ACHN (cell line): ENCODE measurements at places on chromosomes 12 and 14.

GRCh38 chr14:31657917-31658316, 96.7 kb downstream of the NUBPL start:
- no peak for DNase-seq

DNA sequence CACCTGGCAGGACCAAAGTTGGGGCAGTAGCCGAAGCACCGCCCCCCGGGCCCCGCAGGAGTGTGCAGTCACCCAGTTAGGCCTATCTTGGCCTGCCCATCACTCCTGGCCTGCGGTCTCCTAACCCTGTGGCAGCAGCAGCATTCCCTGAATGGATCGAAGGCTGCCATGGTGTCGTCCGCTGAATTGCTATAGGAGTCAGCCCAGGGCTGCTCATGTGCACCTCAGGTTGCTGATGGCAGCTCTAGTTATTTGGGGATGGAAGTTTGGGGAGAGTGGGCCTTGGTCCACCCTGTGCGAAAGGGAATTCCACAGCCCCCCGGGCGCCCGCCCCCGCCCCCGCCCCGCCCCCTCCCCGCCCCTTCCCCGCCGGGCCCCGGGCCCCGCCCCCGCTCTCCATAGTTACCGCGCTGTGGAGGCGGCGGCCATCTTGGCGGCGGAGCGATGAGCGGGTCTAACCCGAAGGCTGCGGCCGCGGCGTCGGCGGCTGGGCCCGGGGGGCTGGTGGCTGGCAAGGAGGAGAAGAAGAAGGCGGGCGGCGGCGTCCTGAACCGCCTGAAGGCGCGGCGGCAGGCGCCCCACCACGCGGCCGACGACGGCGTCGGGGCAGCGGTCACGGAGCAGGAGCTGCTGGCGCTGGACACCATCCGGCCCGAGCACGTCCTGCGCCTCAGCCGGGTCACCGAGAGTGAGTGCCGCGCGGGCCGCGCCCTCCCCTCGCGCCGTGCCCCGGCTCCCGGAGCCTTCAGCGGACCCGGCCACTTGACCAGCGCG, at the start of gene UNC119B:
Gene UNC119B (plus strand): TSS at position 428 of the 774 bp plus-strand sequence. CDS start 17 bp downstream, at position 445.
- peak; percentile 72 for DNase-seq

- DNase-seq, result no peak
These were observed 867 bp downstream of the C12orf42 start for GRCh38 chr12:103494734-103495468.

DNA sequence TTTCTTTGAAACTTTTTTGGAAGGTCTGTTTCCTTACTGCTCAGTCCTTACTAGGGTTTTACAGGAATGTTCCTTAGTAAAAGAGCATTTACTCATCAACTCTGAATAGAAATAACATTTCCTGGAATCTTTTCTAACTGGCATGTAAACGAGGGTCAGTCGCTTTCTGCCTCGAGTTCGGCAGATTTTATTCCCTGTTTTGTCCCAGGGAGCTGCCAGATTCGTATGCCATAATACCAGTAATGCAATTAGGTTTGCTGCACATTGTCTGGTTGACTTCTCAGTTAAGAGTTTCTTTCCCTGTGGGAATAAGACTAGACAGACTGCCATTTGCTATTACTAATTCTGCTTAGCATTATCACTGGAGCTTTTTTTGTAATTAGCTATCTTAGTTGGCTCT, 91.9 kb downstream of the VRK1 start:
- no peak for DNase-seq

- no peak for DNase-seq
These were observed 135.1 kb downstream of the MON2 start for GRCh38 chr12:62601765-62602164.

DNA sequence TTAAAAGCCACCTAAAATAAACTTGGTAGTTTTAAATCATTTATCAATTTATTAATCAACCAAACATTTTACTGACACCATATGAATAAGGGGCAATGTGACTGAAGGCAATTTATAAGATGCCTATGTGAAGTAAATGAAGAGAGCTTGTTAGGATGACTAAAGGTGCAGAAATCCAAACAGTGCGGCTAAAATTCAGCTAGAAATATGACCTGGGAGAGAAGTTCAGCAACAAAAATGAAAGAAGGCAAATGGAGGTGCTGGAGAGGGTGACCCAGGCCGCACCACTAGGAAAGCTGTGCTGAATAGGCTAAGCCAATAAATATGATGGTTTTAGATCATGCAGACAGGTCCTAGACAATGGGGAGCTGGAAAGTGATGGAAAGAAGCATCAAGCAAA, 403.7 kb downstream of the BTG1 start:
- DNase-seq, result no peak

DNA sequence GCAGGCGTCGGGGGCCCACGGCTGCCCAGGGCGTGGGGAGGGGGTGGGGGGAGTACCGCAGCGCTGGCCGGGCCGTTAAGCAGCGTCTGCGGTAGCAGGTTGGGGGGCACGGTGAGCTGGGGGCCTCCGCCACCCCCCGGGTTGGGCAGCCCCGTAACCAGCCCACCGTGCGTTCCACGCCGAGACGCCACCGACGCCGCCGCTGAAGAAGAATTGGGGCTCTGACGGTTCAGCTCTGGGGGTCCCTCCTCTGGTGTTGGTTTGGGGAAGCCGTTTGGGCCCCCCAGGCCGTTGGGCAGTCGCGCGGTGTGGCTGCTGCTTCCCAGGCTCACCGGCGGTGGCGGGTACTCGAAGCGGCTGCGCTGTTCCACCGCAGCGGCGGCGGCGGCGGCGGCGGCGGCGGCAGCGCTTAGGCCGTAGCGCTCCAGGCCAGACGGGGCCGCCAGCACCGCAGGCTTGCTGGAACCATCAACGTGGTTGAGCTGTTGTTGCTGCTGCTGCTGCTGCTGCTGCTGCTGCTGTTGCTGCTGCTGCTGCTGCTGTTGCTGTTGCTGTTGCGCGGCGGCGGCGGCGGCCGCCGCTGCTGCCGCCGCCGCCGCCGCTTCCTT, 1.5 kb downstream of the IRF2BPL start:
- peak; percentile 28 for DNase-seq

DNA sequence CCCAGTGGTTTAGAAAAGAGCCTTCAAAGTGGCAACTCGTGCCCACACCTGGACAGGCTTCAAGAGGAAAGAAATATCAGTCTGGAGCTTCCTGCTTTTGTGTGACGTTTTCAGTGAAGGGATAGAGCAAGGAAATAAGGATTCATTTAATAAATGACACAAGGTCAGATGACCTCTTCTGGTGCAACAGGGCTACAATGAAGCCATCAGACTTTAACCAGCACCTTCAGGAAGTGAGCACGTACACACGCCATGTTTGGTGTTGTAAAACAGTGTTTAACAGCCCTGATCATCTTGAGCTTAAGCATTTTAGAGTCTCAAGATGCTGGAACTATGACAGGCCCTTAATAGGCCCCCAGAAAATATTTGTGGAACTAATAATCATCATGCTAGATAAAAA, 59.1 kb downstream of the CCDC60 start:
- no peak for DNase-seq

DNA sequence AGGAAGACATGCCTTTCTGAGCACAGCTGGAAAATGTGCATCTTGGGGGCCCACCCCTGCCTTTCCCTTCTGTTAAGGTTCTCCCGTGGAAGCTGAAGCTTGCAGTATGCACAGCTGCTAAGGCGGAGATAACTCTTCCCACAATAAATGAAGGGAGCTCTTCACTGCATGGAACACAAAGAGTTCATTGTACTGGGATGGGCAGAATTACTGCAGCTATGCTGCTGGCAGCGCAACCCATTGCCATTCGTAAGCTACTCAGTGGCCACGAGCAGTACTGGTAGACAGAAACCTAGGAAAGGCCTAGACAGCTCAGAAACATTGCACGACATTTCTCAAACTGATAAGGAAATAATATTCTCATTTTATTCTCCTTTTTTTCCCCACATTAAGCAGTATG, 310.2 kb downstream of the MDGA2 start:
- no peak for DNase-seq

DNA sequence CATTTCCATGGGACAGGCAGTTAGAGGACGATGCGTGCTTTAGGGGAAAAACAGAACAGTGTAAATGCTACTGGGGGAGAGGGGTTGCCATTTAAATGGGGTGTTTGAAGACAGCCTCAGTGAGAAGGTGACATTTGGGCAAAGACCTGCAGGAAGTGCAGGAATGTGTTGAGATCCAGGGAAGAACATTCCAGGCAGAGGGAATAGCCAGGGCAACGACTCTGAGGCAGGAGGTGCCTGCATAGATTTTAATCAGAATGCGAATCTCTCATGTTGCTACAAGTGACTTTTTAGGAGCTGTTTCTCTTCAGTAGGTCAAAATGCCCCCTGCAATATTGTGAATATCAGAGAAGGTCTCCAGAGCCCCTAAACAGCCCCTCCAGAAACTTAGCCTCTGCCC, 7.6 kb upstream of the SCARB1 start:
- no peak for DNase-seq

DNA sequence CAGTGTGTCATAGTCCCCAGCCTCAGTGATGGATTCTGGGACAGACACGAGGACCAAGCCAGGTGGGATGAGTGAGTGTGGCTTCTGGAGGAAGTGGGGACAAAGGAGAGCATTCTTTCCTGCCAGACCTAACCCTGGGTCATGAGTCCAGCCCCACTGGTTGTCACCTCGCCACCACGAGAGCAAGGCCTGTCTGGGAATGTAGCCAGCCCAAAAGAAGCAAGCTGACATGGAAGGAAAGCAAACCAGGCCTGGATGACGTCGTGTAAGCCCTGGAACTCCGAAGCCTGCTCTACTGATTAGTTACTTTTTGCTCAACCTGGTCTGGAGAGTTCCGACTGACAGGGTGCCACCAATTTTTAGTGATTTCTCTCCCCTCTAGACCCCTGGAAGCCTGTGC, 105.9 kb downstream of the SINHCAF start:
- DNase-seq, result no peak

GRCh38 chr14:94001501-94002396, 4.6 kb downstream of the CCDC197 start:
- peak; percentile 75 for DNase-seq

- no peak for DNase-seq
These were observed 123.5 kb upstream of the NOS1 start for GRCh38 chr12:117484901-117485300.

GRCh38 chr12:109767456-109767855, 53.8 kb downstream of the FAM222A start:
- DNase-seq, result no peak

- DNase-seq, result no peak
These were observed 24.7 kb upstream of the C14orf180 start for GRCh38 chr14:104554608-104555429.

GRCh38 chr14:99579120-99579836, 24.7 kb downstream of the CCDC85C start:
- DNase-seq, result no peak

GRCh38 chr14:72962829-72963312, 36.6 kb downstream of the DCAF4 start:
- DNase-seq, result peak; percentile 9

DNA sequence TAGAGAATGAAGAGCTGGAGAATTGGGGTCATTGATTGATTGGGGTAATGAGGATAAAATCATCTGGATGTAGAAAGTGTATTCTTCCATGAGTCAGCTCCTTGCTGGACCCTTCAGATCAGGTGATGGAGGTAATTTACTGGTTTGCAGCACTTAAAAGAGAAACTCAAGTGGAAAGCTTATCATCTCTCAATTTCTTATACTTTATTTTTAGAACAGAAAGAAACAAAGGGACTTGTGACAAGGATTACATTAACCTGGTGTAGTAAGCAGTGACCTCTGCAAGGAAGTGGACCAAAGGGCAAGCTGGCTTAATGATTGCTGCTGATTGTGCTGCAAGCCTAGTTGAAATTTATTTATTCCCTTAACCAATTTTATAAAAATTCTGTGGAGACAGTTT, 405.0 kb downstream of the TRHDE start:
- DNase-seq, result no peak

DNA sequence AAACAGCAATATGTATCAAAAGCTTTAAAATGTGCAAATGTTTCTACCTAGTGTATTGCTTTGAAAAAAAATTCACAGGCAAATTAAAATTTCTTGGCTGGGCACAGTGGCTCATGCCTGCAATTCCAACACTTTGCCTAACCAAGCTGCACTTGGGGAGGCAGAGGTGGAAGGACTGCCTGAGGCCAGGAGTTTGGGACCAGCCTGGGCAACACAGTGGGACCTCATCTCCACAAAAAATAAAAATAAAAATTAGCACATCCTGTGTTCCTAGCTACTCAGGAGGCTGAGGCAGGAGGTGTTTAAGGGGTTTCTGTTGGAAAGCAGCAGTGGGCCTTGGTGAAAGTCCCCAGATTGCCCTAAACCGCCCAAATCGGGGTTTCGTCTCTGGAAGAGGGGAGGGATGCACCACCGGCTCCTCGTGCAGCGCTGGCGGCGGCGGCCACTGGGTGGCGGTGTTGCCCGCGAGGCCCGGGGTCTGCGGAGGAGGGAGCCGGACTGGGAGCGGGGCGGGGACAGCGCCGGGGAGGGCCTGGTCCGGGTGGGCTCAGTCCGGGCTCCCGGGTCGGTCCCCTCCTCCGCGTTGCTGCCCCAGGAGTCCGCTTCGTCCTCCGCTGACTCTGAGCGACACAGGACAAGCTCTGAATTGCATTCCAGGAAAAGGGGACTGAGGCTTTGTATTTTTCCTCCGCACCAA, 265.6 kb downstream of the AACS start:
- peak; percentile 62 for DNase-seq

DNA sequence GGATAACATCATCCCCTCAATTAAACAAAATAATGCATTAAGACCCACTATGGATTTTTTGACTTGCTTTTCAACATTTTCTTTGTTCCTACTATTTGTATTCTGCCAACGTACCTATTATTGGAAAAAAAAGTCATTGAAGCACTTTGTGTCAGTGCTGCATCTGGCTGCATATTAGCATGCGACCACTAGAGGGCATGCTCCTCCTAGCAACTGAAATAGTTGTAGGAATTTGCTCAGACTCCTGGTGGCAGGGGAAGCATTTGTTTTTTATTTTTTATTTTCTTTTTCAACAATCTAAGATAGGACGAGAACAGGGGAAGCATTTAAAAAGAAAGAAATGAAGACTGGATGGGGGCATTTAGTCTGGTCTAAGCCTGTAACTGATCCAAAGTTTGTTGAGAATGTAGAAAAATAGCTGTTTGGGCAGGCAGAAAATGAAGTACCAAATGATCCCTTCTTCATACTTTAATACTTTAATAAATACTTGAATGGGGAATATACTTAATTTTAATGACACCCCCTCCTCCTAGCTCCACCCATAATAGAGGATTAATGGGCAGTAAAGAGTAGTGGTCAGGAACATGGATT, 14.5 kb upstream of the CLEC4A start:
- DNase-seq, result peak; percentile 86

GRCh38 chr12:53200107-53200457, 7.0 kb downstream of the ITGB7 start:
- DNase-seq, result no peak

- DNase-seq, result peak; percentile 63
These were observed 28.1 kb downstream of the TRPV4 start for GRCh38 chr12:109804820-109805761.

GRCh38 chr14:22188318-22188717, 400.7 kb downstream of the DAD1 start:
- no peak for DNase-seq

- DNase-seq, result no peak
These were observed 78.2 kb upstream of the PIK3C2G start for GRCh38 chr12:18183141-18183540.
